ENCODE measurements at places on chromosomes 2 and 18.

DNA sequence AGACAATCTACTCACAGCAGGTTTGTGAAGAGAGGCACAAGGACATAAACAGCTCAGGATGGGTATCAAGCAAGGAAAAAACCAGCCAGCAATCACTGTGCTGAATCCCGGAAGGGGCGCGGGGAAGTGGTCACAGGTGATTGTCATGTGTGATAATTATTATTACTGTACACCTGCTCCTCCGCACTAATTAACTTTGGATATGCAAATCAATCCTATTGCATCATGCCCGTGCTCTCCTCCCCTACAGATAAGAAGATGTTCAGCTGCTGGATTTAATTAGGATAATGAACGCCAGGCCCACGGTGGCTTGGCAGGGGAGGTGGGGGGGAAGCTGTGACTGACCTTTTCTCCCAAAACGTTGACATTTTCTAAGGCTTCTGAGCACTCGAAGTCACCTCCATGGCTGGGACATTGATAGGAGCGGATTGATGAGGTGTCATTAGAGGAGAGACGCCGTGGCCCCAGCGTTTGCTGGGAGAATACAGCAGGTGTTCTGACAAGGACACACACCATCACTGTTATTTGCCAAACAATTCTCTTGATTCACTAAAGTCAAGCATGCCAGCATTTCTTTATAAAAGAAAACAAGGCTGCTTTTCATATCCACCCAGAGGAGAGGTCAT, 160.3 kb upstream of the VRK2 start:
- DNase-seq: peak; percentile 93

DNA sequence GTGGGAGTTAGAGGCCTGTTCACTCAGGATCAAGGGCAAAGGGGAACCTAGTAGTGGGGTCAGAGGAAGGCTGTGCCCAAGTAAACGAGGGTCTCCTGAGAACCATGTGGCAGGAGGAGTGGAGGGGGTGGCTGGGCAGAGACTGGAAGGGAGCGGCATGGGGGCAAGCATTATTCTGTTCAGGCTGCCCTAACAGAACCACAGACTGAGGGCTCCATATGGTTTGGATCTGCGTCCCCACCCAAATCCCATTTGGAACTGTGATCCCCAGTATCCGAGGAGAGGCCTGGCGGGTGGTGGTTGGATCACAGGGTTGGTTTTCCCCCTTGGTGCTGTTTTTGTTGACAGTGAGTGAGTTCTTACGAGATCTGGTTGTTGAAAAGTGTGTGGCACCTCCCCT, 287.0 kb downstream of the PHLPP1 start:
- DNase-seq: no peak

- no peak for DNase-seq
These were observed 103.1 kb downstream of the SNTG2 start for GRCh38 chr2:1053786-1054185.

- no peak for DNase-seq
These were observed 5.6 kb upstream of the KCNJ3 start for GRCh38 chr2:154692927-154693326.

DNA sequence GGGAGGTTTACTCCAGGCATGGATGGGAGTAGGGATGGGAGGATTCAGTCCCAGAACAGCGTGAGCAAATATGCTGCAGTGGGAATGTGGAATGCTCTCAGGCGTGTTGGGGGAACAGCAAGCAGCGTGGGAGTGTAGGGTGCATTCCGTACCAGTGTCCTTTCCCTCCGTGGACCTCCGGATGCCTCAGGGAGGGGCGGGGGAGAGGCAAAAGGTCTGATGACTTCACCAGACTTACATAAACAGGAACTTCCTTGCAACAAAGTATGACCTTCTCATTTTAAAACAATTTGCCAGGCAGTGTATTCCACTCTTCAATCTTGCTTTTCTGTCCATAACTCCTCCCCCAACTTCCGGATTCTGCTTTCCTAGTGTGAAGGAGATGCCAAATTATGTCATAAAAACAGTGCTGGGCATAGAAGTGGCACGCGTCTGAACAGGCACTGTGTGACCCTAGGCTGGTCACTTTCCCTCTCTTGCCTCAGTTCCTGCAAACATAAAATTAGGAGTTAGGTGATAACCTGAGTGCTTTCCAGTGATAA, 36.9 kb downstream of the RPL37A start:
- DNase-seq: no peak

DNA sequence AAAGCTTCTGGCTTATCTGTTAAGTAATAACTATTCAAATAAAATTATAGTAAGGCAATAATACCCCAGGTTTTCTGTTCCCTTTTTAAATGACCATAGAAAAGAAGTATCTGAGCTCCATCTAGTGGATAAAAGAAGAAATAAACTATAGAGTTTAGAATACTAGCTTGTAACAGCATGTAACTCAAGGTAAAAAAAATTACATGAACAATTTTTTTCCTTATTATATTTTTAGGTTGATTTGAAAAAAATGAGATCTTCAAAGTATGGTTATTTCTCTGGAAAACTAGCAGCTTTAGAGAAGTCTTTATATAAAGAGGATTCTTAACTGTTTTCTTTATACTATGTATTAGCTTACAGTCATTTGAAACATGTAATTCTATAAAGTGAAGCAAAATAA, 58.1 kb downstream of the NCKAP1 start:
- peak; percentile 45 for DNase-seq

DNA sequence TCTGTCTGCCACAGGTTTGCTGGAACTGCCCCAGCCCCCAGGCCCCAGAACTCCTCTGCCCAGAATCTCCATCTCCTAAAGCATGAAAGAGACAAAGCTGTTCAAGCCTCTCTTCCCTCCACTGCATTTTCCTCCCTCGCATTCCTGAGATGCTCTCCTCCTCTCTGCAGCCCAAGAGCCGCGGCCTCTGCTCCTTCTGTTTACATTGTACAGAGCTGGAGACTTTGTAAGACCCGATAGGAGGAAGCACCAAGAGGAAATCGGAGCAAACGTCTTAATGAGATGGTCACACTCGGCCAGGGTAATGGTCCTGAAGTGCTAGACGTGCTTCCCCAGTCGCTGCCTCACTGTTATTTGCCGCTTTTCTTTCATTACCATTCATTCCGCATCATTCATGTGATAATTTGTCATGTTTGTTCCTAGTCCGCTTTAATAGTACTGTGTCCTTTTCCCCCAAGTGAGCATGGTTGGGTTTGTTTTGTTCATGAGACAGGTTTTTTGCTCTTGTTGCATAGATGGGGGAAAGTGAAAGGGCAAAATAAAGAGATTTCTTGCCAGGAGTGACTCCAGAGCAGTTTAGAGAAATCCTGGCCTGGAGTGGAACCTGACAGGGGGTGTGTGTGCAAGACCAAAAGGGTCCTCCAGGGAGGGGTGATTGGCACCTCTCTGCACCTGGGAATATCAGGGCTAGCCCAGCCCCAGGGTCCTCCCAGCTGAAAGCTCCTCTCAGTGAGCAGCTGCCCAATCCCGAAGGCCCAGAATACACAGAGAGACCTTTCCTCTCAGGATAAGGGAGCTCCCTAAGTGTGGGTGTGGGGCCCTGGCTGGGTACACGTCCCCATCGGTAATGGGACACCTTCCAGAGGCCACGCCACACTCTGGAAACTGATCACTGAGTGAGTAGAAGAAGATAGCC, 44.9 kb upstream of the ID2 start:
- no peak for DNase-seq

DNA sequence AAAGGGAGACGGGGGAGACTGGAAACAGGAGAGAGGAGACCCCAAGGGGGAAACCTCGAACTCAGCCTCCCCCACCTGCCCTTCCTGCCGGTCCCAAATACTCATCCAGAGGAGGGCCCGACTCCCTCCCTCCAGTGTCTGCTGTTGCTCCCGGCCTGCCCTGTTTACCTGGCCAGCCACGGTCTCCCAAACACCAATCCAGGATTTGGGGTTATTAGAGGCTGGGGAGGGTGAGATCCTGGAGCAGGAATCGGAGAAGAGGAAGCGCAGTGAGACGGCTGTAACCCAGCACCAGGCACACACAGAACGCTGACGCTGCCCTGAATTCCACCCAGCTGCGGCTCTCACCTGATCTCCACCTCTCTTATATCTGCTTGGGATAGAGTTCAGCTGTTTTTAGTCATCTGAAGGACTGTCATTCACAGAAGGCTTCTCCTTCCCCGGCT, 213.0 kb downstream of the TNS1 start:
- DNase-seq: no peak

DNA sequence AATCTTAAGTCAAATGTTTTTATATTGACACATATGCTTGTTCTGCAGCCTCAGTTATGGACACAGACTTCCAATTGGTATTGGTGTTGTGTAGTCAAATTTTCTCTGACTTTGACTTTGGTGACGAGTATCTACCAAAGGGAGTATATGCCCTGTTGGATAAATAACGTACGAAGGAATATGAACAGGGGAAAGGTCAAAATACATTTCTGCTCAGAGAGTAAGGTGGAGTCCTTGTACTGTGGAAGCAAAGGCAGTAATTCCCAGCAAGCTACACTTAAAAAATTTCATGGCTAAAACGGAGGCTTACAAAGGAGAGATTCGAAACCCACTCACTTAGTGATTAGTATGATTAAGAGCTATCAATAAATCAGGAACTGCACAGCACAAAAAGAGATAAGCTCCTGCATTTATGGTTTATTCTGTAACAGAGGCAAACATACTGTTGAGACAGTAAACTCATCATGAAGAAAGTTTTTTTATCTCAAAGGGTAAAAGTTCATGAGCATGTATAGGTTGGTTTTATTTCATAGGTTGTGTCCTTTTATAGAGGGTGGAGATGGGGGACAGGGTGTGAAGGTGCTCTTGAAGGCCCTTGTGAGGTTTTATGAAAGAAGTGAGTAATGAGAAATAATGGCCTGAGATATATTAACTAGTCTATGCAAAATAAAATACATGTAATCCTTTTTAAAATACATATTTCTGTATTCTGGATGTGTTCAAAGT, 142.7 kb downstream of the CD226 start:
- DNase-seq: no peak

DNA sequence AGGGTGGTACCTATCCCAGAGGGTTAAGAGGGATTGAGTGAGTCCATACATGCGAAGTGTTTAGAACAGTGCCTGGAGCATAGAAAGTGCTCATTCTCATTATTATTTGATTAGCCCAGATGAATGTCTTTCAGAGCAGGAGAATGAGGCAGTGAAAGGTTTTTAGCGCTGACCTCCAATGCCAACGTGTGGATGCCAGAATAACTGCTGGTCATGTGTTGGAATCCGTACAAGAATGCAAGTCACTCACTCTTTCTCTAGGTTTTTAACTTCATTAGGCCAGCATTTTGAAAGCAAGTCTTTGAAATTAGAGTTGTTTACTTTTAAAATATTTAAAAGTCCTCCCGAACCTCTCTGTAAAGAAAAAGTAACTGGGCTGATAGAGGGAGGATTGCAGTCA, 374.2 kb downstream of the EN1 start:
- no peak for DNase-seq

DNA sequence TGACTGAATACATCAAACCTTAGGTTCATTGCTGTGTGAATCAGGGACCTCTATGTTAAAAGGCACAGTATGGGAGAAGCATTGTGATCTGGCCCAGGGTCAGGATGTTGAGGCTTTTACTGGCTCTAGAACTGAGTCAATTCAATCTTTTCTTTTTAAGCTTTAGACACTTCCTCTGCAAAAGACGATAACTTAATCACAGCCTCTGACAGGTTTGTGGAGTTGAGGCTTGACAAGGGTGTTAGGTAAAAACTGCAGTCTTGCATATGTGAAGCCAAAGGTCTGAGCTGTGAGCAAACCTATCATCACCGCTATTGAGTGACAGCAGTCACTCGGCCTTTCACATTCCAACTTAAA, 17.3 kb upstream of the ARHGAP25 start:
- DNase-seq: no peak

DNA sequence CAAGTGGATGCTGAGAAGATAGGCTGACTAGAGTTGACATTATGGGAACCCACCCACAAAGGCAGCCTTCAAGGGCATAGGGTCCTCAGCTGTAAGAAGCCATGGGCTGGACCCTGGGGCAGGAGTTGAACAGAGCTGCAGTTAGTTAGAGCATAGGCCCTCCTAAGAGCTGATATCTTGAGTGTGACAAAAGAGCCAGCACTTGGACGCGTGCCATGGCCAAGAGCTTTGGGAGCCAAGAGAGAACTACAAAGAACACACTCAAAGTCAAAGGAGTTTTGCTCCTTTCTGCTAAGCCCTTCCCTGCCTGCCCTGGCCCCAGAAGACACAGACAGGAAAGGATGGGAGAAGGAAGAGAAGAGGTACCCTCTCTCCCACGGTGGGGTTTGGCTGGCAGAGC, 29.9 kb upstream of the AGAP1 start:
- no peak for DNase-seq

GRCh38 chr2:100365434-100365833, 43.1 kb upstream of the LONRF2 start:
- peak; percentile 89 for DNase-seq

GRCh38 chr2:174166261-174166660, 82.1 kb downstream of the OLA1 start:
- no peak for DNase-seq

DNA sequence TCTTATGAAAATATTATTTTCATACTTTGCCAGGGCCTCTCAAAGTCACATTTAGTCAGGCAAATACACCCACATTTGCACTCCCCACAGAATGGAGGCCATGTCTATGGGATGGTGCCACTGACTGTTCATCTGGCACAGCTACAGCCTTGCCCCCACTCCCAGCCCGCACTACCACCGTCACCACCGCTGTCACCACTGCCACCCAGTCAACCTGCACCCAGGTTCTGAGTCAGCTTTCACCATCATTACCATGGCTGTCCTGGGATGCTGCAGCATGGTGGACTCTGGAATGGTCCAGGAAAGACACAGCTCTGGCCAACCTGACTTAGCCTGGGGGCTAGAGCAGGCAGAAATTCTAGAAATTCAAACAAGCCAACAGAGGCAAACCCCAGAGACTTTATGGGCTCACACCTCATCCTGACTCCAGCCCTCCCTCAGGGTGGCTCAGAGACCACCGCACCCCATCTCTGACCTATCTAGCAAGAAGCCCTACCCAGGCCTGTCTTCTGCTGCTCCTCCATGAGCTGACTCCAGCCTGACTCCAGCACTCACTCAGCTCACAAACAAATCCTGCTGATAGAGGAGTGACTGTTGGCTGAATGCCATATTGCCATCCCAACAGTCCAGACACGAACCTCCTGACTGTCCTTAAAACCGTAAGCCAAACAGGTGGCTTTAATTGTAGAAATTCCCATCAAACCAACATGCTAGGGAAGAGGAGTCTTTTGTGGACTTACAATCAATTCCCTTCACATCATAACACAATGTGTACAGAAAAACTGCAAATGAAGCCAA, 28.0 kb downstream of the DNER start:
- DNase-seq: peak; percentile 79

- DNase-seq: no peak
These were observed 849 bp downstream of the AQP4 start for GRCh38 chr18:26864658-26865057.

DNA sequence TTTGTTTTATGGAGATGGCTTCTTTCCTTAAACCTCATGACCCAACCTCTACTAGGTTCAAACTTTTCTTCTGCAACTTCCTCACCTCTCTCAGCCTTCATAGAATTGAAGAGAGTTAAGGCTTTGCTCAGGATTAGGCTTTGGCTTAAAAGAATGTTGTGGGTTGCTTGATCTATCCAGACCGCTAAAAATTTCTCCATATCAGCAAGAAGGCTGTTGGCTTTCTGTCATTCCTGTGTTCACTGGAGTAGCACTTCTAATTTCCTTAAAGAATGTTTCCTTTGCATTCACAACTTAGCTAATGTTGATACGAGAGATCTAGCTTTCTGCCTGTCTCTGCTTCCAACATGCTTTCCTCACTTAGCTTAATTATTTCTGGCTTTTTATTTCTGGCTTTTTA, 58.1 kb upstream of the KYNU start:
- no peak for DNase-seq

GRCh38 chr2:226891780-226892590, 56.1 kb downstream of the RHBDD1 start:
- DNase-seq: no peak
